Ovary (tissue), 10 donors: ENCODE measurements at places on chromosomes 4 and X. TPM values are rescaled to one million over a fixed set of nuclear protein-coding genes. Genes with fewer than 3 reads are reported as not detected.

TLR7 gene
- 2.7 TPM for polyA plus RNA-seq

PF4V1 gene
- polyA plus RNA-seq, result not detected

PTTG2 gene
- polyA plus RNA-seq, result 0.32 TPM

FHL1 gene
- polyA plus RNA-seq, result 508 TPM

SLC4A4 gene
- polyA plus RNA-seq, result 2.0 TPM

AIFM1 gene
- 51.4 TPM for polyA plus RNA-seq

BST1 gene
- polyA plus RNA-seq, result 18.5 TPM

HPGD gene
- 6.9 TPM for polyA plus RNA-seq

SPRY1 gene
- 45.8 TPM for polyA plus RNA-seq

TEX13B gene
- not detected for polyA plus RNA-seq

HSFX4 gene
- polyA plus RNA-seq, result not detected

PPP1R2C gene
- not detected for polyA plus RNA-seq

EPGN gene
- 0.40 TPM for polyA plus RNA-seq

ARHGAP36 gene
- not detected for polyA plus RNA-seq

RAP2C gene
- 9.1 TPM for polyA plus RNA-seq

SLC2A9 gene
- polyA plus RNA-seq, result 2.5 TPM

GPC3 gene
- polyA plus RNA-seq, result 91.8 TPM

UGT2A2 gene
- not detected for polyA plus RNA-seq

TMEM154 gene
- 0.53 TPM for polyA plus RNA-seq

GPM6B gene
- polyA plus RNA-seq, result 3.4 TPM

C4orf36 gene
- polyA plus RNA-seq, result 1.4 TPM

MAGEE1 gene
- 6.7 TPM for polyA plus RNA-seq

CTAG1A gene
- polyA plus RNA-seq, result 0.12 TPM

SLC26A1 gene
- polyA plus RNA-seq, result 0.36 TPM

WAS gene
- 1.3 TPM for polyA plus RNA-seq

ADGRG2 gene
- 0.12 TPM for polyA plus RNA-seq

FGF2 gene
- 7.4 TPM for polyA plus RNA-seq

AVPR2 gene
- 1.3 TPM for polyA plus RNA-seq

RHOH gene
- 0.98 TPM for polyA plus RNA-seq

TDO2 gene
- 2.5 TPM for polyA plus RNA-seq

TMEM31 gene
- polyA plus RNA-seq, result 0.85 TPM

VCX3A gene
- polyA plus RNA-seq, result 0.10 TPM

P2RY10 gene
- 1.9 TPM for polyA plus RNA-seq

CLCN4 gene
- polyA plus RNA-seq, result 3.0 TPM

HEPH gene
- 19.0 TPM for polyA plus RNA-seq

JCHAIN gene
- polyA plus RNA-seq, result 8.9 TPM

VCX2 gene
- polyA plus RNA-seq, result not detected

HOPX gene
- polyA plus RNA-seq, result 14.8 TPM

EIF2S3 gene
- polyA plus RNA-seq, result 187 TPM

CDS1 gene
- 4.3 TPM for polyA plus RNA-seq

LUZP4 gene
- not detected for polyA plus RNA-seq

FAM184B gene
- polyA plus RNA-seq, result 0.03 TPM

SMIM14 gene
- 18.8 TPM for polyA plus RNA-seq

MGAT4D gene
- polyA plus RNA-seq, result not detected

GABRA4 gene
- polyA plus RNA-seq, result not detected

PROM1 gene
- 0.10 TPM for polyA plus RNA-seq

UCP1 gene
- polyA plus RNA-seq, result not detected

PABPC1L2A gene
- polyA plus RNA-seq, result not detected

TFDP3 gene
- not detected for polyA plus RNA-seq
